H7 (cell line): ENCODE measurements at places on chromosomes 2 and 18.

DNA sequence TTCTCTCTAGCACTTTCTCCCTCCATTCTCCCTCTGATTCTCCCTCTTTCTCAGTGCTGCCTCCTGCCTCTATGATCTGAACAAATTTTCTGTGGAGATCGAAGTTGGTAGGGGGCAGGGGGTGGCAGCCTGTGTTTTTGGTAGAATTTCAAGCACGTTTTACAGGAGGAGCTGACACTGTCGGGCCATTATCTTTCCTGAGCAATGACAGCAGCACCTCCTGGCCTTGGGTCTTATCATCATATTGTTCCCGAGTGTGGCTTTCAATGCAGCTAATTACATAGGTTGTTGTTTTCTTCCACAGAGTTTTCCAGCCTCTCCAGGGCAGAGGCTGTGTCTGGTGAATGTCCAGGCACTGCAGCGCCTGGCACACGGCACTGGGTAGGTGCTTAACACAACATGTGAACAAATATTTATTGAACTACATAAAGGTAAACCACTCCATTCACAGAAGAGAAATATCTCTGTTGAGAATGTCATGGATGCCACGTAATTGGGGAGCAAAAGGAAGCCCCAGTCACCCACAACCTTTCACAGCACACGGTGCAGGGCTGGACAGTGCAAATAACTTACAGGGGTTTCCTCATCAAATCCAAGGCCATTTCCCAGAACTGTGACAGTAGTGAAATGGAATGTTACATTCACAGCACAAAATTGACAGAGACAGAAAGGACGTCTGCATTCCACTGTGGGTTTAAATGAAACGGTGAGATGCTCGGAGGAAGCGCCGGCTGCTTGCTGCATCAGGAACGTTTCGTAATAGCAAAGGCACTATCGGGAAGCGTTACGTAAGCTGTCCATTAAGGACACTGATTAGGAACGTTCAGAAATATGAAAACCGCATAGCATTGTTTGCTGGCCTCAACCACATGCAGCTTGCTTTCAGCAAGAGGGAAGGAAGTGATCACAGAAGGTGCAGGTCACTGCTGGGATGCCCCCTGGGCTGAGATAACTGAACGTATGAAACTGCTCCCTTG is 6.5 kb upstream of the KCNG2 start:
- no peak for DNase-seq

DNA sequence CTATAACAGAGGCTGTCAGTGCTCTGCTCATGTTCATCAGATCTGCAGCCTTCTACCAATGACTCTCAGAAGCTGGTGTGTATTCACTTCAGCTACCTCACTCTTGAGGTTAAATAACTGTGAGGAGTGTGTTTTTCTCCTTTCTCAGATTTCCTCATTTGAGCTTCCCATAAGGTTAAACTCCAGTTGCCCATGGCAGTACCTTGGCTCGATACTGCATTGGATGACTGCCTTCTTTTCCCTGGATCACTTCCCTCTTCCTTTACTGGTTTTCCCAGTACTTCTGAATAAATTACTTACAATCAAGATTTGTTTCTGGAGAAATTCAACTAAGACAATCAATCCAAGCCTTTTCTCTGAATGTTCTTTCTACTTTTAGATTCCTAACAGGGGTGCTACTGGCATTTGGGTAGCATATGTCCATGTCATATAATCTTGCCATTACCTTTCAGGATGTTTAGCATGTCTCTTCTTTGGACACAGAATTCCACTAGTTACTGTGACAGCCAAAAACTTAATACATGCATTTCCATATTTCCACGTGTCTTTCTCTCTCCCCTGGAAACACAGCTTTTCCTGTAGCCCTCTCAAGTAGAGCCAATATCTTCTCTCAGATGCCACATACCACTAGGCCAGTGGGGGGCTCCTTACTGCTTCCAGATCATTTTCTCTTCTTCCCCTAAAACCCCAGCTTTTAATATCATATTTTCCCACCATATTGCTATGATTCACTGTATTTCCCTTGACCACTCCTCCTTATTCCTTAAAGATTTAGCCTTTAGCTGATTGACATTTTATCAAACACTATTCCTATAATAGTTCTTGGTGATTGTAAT is 15.0 kb upstream of the SPOPL start:
- DNase-seq, result peak; percentile 9

GRCh38 chr2:20617892-20618467 is 32.9 kb downstream of the HS1BP3 start:
- peak; percentile 78 for DNase-seq

GRCh38 chr2:26460613-26461031 is 17.3 kb downstream of the OTOF start:
- no peak for DNase-seq

DNA sequence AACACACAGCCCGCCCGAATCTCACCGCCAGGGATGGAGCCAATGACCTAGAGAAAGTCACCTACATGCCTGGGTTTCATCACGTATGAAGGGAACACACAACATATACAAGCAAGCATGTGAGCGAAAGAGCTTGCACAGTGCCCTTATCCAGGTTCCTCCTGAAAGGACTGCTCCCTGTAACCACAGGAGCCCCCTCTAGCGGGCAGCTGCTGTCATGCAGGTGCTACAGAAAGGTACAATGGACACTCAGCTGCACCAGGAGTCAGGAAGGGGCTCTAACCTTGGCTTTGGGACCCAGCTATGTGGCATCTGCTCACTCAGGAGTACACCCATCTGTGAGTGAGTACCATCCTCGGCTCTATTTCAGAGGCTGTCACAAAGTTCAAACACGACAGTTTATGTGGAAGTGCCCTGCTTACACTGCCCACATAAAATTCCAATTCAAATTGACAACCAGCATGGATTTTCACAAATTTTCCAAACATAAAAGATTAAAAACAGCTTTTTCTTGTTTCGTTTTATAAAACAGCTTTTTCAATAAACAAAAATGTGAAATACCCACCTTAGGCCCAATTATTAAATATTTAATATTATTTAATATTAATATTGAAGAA is 3.5 kb downstream of the NDUFA10 start:
- DNase-seq, result peak; percentile 91

- no peak for DNase-seq
Observed at GRCh38 chr18:59142274-59142673, 2.6 kb downstream of the SEC11C start.

DNA sequence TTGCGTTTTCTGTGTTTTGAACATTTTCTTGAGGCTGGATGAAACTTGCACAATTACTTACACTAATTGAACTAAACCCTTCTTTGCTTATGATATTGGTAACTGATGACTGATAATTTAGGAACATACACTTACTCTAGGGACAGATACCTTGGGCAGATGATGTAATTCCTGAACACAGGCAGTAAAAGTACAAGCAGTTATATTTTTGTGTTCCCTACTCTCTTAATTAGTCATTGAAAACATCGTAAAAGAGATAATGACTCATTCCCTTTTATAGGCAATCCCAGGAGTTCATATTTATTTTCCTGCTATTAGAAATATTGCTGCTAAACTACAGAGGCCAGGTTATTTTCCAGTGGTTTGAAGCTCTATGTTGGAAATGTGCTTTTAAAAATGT is 46.4 kb downstream of the CCDC85A start:
- no peak for DNase-seq

- no peak for DNase-seq
Observed at GRCh38 chr2:239230318-239231052, 170.3 kb downstream of the HDAC4 start.

GRCh38 chr2:223901854-223902253 is 43.3 kb downstream of the WDFY1 start:
- no peak for DNase-seq
